Stimulated activated memory B cell treated with anti-CD40 and anti-IgM and Interleukin-4, amounts not matched to agents 10 μg/mL and 1 μg/mL and 100 μg/mL, for 72 hours (primary cell): ENCODE measurements at places on chromosomes 12 and 14.
A peak's percentile ranks its signal among the peaks of the same experiment; 100 is the strongest.

DNA sequence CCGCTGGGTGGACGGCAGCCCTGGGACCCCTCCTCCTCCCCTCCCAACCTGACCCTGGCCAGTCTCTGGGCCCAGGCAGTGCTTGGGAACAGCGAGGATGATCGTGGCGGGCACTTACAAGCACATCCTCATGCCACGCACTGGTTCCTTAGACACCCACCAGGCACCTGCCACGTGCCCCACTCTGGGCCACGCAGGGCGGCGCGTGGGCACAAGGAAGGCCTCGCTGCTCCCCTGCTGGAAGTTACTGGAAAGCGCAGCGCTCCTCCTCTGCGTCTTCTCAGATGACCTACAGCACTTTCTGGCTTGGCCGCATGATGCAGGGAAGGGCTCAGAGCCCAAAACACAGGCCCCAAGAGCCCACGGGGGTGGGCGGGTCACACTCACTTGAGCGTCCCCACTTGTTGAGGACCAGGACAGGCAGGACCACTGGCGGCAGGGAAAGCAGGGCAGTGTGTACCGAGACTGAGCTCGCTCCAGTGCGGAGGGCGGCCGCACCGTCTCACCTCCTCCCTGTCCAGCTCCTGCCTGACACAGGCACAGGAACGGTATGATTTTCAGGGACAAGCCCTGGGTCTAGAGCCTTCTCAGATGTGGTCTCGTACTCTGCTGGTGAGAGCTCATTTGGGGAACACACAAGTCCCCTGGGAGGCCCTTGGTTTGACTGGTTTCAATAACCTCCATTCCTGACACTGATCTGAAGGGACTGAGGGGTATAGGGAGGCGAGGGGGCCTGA is 128.3 kb upstream of the EVL start:
- H3K4me1 ChIP-seq = peaks cover 7% of the 10 kb centered on the region
- H3K27ac ChIP-seq = no peak overlapping the region
- H3K36me3 ChIP-seq = no peaks in the 10 kb centered on the region
- ATAC-seq = peak; percentile 85
- H3K27me3 ChIP-seq = peaks cover 50% of the 10 kb centered on the region
- no peak overlapping the region for H3K4me3 ChIP-seq

DNA sequence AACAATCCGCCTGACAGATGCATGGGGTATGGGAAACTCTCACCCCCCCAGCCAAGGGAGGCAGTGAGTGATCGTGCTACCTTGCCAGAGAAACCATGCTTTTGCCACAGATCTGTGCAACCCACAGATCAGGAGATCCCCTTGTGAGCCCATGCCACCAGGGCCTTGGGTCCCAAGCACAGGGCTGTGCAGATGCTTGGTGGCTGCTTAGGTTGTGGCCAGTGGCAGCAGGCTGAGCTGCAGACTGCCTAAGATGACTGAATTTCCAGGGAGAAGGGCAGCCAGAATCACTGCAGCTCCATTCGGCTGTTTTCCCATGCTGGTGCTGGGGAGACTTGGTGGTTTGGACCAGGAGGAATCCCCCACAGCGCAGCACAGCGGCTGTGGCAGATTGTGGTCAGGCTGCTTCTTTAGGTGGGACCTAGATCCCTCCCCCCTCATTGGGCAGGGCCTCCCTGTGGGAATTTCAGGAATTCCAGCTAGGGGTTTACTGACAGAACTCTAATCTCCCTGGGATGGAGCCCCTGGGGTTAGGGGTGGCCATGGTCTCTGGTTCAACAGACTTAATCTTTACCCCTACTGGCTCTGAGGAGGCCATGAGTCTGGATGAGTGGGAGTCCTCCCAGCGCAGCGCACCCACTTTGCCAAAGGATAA is 264.6 kb upstream of the DAAM1 start:
- no peaks in the 10 kb centered on the region for H3K27me3 ChIP-seq
- H3K27ac ChIP-seq = no peak overlapping the region
- H3K4me1 ChIP-seq = no peaks in the 10 kb centered on the region
- ATAC-seq = no peak
- no peak overlapping the region for H3K4me3 ChIP-seq

DNA sequence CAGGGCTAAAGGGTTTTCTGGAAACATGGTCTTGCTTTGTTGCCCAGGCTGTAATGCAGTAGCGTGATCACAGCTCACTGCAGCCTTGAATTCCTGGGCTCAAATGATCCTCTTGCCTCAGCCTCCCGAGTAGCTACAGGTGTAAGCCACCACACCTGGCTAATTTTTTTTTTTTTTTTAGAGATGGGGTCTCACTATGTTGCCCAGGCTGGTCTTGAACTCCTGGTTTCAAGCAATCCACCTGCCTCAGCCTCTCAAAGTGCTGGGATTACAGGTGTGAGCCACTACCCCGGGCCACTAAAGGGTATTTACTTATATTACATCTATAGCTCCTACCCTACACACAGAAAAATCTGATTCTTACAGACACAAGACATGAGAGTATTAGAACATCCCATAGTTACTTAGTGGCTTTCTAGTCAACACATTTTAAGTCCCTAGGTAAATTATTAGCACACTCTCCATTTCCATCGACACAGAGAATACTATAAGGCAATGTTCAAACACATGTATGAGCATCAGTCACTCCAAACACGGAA is 6.2 kb upstream of the DCAF11 start:
- no peak for ATAC-seq
- no peaks in the 10 kb centered on the region for H3K27me3 ChIP-seq
- H3K27ac ChIP-seq = peak overlapping the region; percentile 84
- no peak overlapping the region for H3K4me3 ChIP-seq

GRCh38 chr14:56205881-56206280 is 87.7 kb downstream of the PELI2 start:
- peaks cover 6% of the 10 kb centered on the region for H3K4me1 ChIP-seq
- H3K4me3 ChIP-seq = no peak overlapping the region
- H3K27me3 ChIP-seq = no peaks in the 10 kb centered on the region
- ATAC-seq = no peak
- H3K27ac ChIP-seq = no peak overlapping the region

DNA sequence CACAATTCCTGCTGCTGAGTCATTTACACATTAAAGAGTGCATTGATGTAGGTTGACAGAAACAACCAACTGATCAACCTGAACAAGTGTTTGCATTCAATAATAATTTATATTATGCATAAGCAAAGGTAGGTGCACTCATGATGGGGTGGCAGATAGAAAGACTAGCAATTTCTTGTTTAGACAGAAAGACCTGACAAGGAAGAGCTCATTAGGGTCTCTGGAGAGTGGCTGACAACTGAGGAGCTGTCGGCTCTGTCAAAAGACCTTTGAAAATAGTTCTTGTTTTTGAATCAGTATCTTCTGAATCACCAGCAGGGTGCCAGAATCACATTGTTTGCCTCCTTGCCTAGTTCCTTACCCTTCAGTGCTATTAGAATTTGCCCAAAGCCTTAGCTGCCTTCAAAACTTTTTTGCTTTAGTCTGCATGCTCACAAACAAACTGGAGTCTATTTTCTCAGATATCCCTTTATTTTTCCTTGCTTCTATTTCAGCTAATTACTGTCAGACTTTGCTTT is 234.7 kb downstream of the BTG1 start:
- H3K27me3 ChIP-seq = no peaks in the 10 kb centered on the region
- peaks cover 6% of the 10 kb centered on the region for H3K4me1 ChIP-seq
- no peaks in the 10 kb centered on the region for H3K36me3 ChIP-seq
- no peak overlapping the region for H3K4me3 ChIP-seq
- no peak for ATAC-seq

DNA sequence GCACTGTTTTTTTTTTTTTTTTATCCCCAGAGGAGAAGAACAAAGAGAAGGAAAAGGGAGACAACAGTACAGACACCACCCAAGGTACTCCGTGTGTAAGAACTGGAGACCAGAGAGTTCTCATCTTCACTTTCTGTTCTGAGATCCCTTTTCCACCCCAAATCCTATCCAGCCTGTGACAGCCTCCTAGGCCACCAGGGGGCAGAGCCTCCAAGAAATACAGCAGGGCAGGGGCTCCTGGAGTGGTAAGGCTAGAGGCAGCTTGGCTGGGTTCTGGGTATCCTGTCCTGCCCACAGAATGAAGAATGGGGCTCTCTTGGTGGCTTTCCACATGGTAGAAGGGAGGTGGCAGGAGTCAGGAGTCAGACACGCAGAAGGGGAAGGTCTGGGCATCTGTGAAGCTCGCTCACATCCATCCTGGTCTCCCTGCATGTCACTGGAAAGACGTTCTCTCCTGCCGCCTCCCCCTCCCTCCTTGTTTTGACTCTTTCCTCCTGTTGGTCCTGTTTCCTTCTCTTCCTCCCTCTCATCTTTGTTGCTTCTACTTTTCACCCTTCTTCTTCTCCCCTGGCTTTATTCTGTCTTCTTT is 12.0 kb downstream of the CLSTN3 start:
- no peaks in the 10 kb centered on the region for H3K4me1 ChIP-seq
- ATAC-seq = no peak

- H3K27me3 ChIP-seq = no peaks in the 10 kb centered on the region
- no peak overlapping the region for H3K4me3 ChIP-seq
- H3K4me1 ChIP-seq = no peaks in the 10 kb centered on the region
Observed at GRCh38 chr12:38664661-38665269, 240.6 kb downstream of the CPNE8 start.

- H3K27ac ChIP-seq = no peak overlapping the region
- H3K4me1 ChIP-seq = no peaks in the 10 kb centered on the region
- H3K4me3 ChIP-seq = no peak overlapping the region
- peak; percentile 61 for ATAC-seq
- H3K27me3 ChIP-seq = no peaks in the 10 kb centered on the region
Observed at GRCh38 chr14:32657081-32657480, 281.6 kb upstream of the NPAS3 start.

GRCh38 chr12:121543786-121544185 is 37.0 kb downstream of the KDM2B start:
- no peak overlapping the region for H3K4me3 ChIP-seq
- H3K36me3 ChIP-seq = peaks cover 11% of the 10 kb centered on the region

GRCh38 chr12:101857043-101857558 is 20.3 kb upstream of the DRAM1 start:
- no peaks in the 10 kb centered on the region for H3K36me3 ChIP-seq
- H3K4me1 ChIP-seq = peaks cover 35% of the 10 kb centered on the region
- H3K27me3 ChIP-seq = no peaks in the 10 kb centered on the region
- ATAC-seq = no peak
- no peak overlapping the region for H3K27ac ChIP-seq
- no peak overlapping the region for H3K4me3 ChIP-seq

DNA sequence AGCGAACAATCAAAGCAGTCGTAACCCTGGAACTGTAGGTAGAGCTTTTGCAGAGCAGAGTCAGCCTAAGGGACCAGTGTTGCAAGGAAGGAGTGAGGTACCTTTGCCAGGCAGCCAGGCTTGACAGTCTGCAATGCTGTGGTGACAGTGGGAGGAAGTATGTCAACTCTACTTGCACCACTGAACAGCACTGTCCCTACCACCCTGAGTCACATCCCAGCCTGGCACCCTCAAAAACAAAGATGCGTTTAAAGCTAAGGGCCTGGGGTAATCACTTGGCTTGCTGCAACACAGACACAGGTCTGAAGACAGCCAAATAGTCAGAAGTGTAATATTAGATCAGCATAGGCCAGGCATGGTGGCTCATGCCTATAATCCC is 141.9 kb downstream of the DPF3 start:
- H3K27ac ChIP-seq = no peak overlapping the region
- peak; percentile 99 for ATAC-seq
- no peaks in the 10 kb centered on the region for H3K27me3 ChIP-seq
- peaks cover 26% of the 10 kb centered on the region for H3K4me1 ChIP-seq
- H3K36me3 ChIP-seq = peaks cover 36% of the 10 kb centered on the region
- no peak overlapping the region for H3K4me3 ChIP-seq

- no peak overlapping the region for H3K4me3 ChIP-seq
- H3K4me1 ChIP-seq = no peaks in the 10 kb centered on the region
- no peak overlapping the region for H3K27ac ChIP-seq
- no peak for ATAC-seq
- peaks cover 8% of the 10 kb centered on the region for H3K27me3 ChIP-seq
Observed at GRCh38 chr14:72182708-72183432, 250.6 kb downstream of the RGS6 start.

- H3K27me3 ChIP-seq = no peaks in the 10 kb centered on the region
- peak; percentile 61 for ATAC-seq
- peak overlapping the region; percentile 92 for H3K4me3 ChIP-seq
- H3K36me3 ChIP-seq = peaks cover 18% of the 10 kb centered on the region
- peak overlapping the region; percentile 90 for H3K27ac ChIP-seq
- peaks cover 43% of the 10 kb centered on the region for H3K4me1 ChIP-seq
Observed at GRCh38 chr14:90397425-90398314, 841 bp downstream of the CALM1 start.

GRCh38 chr12:68958322-68958721 is 25.4 kb upstream of the CPM start:
- peaks cover 22% of the 10 kb centered on the region for H3K4me1 ChIP-seq
- no peaks in the 10 kb centered on the region for H3K27me3 ChIP-seq
- H3K27ac ChIP-seq = peak overlapping the region; percentile 4
- no peaks in the 10 kb centered on the region for H3K36me3 ChIP-seq

DNA sequence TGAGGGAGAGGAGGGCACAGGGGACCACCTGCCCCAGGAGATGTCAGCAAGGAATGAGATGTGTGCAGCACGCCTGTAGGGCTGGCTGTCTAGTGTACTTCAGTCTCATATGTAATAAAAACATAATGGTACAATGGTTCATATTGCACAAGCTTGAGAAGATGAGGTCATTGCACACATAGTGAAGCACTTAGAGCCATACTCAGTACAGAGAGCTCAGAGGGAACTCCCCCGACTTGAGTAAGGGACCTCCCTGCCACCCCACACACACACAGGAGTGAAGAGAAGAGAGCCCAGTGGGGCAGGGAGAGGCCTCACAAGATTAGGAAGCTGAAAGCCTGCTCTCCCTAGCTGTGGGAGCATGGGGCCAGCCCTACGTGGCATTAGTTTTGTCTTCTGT is 61.5 kb downstream of the SLC6A12 start:
- peaks cover 51% of the 10 kb centered on the region for H3K27me3 ChIP-seq
- no peak overlapping the region for H3K4me3 ChIP-seq
- peaks cover 4% of the 10 kb centered on the region for H3K4me1 ChIP-seq

DNA sequence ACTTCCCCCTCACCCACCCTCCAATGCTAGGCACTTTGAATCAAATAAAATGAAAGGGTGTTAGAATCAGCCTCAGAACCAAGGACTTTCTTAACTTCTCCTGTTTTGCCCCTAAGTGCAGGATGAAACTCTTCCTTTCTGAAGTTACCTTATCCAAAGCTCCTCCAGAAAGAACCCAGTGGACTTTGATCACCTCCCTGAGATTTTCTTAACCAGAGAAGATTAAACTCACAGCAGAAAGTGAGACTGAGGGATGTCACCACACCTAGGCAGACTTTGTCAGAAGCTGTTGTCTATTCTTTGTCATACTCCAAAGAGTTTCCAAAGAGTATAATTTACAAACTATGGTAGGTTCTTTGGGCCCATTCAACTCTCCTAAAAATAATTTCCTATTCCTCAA is 14.2 kb upstream of the RNASE3 start:
- no peak for ATAC-seq
- peaks cover 8% of the 10 kb centered on the region for H3K27me3 ChIP-seq
- H3K27ac ChIP-seq = no peak overlapping the region
- no peaks in the 10 kb centered on the region for H3K36me3 ChIP-seq
- H3K4me1 ChIP-seq = peaks cover 27% of the 10 kb centered on the region

GRCh38 chr12:30814295-30814655 is 59.5 kb upstream of the CAPRIN2 start:
- no peak for ATAC-seq
- H3K4me1 ChIP-seq = no peaks in the 10 kb centered on the region
- H3K27me3 ChIP-seq = peaks cover 37% of the 10 kb centered on the region
- H3K4me3 ChIP-seq = no peak overlapping the region
